ENCODE measurements at places on chromosomes 5 and 9.

DNA sequence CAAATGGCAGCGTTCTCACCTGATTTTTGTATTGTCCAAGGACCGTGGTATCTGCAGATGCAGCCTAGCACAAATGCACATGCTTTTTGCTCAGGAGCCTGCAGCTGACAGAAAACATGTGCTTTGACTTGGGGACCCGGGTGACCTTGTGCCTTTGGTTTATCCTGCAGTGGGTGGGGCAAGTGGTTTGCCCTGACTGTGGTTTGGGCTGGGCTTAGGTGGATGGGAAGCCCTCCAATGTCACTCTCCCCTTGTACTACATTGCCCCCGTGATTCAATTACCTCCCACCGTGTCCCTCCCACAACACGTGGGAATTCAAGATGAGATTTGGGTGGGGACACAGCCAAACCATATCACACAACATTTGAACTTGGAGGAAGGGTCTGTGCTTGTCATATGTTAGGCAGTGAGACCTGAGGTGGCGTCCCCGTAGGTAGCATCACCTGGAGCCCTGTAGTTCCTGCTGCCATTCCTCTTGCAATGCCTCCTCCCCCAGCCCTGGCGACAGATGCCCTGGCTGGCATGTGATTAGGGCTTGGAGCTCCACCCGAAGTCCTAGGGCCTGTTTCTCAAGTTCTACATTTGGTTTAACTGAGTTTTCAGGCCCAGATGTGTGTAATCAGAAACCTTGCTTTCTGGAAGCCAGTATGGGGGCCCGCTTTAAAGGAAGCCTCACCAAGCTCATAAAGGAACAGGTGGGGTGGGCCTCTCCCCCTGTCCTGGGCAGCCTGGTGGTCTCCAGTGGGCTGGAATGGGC, 2.1 kb downstream of the ANKRD33B start:
- no peak for DNase-seq

DNA sequence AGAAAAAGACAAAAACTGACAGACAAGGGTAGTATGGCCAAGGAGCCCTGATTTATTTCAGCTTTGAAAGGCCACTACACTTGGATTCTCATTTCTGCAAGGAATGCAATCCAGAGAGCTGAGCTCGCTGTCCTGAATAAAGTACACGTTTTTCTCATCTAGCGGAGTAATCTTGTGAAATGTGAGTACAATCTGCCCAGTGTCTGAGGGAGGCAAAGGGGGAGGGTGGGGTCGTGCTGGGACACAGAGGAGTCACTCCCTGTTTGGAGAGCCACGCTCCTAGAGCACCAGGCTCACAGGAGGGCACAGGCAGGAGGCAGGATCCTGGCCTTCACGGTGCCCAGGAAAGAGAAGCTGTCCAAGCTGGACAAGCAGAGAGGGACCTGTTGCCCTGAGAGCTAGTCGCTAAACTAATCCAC, 51.0 kb upstream of the IFNK start:
- DNase-seq, result peak; percentile 55

DNA sequence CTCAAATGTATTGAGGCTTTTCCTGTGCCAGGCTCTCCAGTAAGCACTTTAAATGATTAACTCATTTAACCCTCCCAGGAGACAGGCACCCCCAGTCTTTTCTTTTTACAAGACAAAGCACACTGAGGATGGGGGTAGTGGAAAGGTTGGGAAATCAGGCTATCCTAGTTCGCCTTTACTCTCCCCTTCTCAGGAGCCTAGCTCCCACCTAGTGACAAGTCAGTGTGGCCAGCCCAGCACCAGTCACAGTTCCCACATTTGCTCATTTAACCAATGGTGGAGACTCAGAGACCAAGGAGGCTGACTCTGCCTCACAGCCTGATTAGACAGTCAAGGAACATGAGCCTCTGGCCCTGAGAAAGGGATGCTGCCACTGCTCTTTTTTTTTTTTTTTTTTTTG, 3.5 kb downstream of the ALDH7A1 start:
- no peak for DNase-seq

GRCh38 chr5:71719063-71719964, at the start of gene CARTPT:
CARTPT (plus strand) TSS chr5:71719275; CDS start chr5:71719294, 19 bp downstream.
- peak; percentile 60 for DNase-seq

- DNase-seq, result no peak
Observed at GRCh38 chr5:3659907-3660306, 64.3 kb downstream of the IRX1 start.

- no peak for DNase-seq
Observed at GRCh38 chr5:62922191-62922590, 343.6 kb downstream of the LRRC70 start.

- DNase-seq, result no peak
Observed at GRCh38 chr5:82413302-82414040, 135.3 kb upstream of the RPS23 start.

DNA sequence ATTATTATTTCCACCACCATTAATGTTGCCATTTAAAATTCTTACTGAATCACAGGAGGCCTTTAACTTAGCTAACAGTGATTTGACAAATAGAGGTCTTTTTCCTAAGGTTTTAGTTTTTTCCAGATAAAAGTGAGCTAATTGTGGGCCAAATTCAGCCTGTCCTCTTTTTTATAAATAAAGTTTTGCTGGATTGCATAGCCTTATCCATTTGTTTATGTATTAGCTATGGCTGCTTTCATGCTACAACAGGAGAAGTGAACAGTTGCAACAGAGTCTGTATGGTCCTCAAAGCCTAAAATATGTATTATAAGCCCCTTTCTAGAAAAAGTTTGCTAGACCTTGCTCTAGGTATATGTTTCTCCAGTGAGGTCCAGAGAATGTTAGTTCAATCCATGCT, 172.4 kb downstream of the GDNF start:
- no peak for DNase-seq

- no peak for DNase-seq
Observed at GRCh38 chr5:133869519-133870335, 98.7 kb downstream of the C5orf15 start.

GRCh38 chr9:117677572-117677971, 26.6 kb upstream of the TLR4 start:
- no peak for DNase-seq

- no peak for DNase-seq
Observed at GRCh38 chr5:141412854-141413539, at the start of gene PCDHGA10. PCDHGA10 (plus strand) TSS chr5:141412987; CDS start chr5:141413176, 189 bp downstream.

DNA sequence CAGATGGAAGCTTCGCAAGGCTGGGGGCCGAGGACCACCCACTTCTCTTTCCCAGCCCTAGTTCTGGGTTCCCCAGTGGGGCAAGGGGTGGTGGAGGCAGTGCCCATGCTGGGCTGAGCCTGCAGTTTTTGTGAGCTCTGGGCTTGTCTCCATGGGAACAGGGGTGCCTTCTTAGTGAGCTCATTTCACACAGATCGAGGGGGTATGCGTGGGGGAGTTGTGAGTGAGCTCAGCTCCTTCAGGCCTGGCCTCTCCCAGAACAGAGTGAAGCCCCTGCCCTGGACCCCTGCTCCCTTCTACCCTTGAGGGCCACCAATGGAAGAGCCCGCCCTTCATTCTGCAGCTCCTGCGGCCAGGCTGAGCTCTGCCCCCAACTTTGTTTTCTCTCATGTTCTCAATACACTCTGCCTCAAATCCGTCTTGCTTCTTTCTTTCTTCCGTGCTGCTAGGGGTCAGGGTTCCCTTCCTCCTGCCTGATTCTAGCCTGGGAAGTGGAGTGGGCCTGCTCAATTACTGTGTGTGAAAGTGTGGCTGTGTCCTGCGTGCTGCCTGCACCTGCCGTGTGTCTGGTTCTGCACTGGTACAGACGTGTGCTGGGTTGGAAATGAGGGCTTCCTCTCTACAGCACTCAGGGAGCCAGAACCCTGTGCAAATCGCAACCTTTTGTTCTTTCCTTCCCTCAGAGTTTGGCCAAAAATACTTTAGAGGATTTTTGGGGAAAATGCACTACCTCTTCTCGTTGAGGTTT, 9.0 kb upstream of the MYOZ3 start:
- DNase-seq, result no peak

DNA sequence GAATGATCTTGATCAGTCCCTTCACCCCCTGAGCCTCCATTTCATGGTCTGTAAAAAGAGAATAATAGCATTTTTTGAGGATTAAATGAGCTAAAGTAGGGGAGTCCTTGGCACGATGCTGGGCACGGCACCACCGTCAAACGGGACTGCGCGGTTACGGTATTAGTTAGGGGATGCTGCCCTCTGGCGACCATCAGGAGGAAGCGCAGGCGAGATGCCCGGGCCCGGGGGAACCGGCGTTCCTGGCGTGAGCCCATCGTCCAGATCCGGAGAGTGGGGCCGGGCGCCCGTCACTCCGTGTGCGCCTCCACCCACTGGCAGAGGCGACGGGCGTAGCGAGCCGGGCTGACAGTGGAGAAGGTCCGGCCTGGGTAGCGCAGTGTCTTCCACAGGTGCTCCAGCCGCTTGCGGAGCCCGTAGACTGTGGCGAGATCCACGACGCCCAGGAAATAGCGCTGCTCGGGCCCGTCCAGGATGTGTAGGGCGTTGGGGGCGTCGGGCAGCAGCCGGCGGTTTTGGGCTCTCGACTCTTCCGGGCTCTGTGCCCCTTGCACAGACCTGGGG, 4.8 kb upstream of the ST6GALNAC4 start:
- DNase-seq, result peak; percentile 74

DNA sequence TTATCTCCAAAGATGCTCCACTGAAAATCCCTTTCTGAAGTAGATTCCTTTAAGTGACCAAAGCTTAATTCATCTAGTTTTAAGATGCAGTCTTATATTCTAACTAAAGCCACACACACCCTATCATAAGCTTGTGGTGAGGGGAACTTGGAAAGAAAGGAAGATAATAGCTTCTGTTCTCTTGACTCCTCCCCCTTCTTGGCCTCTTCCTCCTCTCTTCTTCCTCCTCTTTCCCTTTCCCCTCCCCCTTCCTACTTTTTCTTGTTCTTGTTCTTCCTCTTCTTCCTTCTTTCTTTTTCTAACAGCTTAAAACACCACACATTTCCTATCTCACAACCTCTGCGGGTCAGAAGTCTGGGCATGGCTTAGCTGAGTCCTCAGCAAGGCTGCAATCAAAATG, 23.5 kb downstream of the IL7R start:
- DNase-seq, result no peak

Measured in right hindlimb (tissue), 1 donor.